ENCODE measurements at places on chromosomes 1 and 21. TPM values are rescaled to one million over a fixed set of nuclear protein-coding genes. Genes with fewer than 3 reads are reported as not detected.

GRCh38 chr1:66351913-66352312, 182.0 kb upstream of the SGIP1 start:
- no peaks in the 10 kb centered on the region for H3K4me1 ChIP-seq
- peak overlapping the region; percentile 44 for H3K27ac ChIP-seq
- H3K4me3 ChIP-seq: no peak overlapping the region
- H3K36me3 ChIP-seq: no peaks in the 10 kb centered on the region

The GPR52 gene
- not detected for total RNA-seq

The TSPEAR gene
- total RNA-seq: not detected

DNA sequence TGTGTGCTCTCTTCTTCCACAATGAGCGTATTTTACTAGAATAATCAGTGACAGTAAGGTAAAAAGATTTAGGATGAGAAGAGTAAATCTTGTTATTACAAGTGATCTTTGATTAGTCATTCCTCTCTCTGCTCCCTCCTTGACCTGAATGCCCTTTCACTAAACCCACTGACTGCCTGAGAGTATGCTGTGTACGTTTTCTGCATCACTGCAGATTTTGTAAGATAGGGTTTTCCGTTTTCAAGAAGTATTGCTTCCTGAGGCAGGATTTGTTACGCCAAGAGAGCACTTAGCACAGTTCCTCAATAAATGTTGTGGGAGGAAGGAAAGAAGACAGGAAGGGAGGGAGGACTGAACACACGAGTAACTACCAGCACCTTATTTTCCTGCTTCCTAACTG, 7.7 kb upstream of the LAMB3 start:
- H3K27me3 ChIP-seq: no peaks in the 10 kb centered on the region
- H3K36me3 ChIP-seq: no peaks in the 10 kb centered on the region
- H3K4me1 ChIP-seq: peaks cover 5% of the 10 kb centered on the region
- DNase-seq: no peak

DNA sequence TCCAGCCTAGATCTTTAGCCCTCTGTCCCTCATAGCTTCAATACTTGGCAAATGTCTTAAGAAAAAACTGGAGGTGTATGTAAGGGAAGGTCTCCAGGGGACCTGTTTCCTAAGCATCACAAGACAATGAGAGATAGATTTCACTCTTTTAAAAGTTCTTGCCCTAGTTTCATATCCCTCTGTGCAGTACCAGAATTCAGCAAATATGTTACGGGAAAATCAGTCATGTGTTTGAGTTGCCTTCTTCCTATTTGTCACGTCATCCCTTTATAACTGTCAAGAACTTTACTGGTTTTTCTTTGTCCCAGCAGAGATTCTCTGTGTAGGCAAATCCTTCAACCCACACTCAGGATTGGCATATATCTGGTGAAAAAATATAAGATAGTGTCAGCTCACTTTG, 32.3 kb downstream of the DNASE2B start:
- no peaks in the 10 kb centered on the region for H3K27me3 ChIP-seq
- H3K4me1 ChIP-seq: peaks cover 27% of the 10 kb centered on the region
- H3K27ac ChIP-seq: no peak overlapping the region
- DNase-seq: no peak

The RGS18 gene
- total RNA-seq: 0.68 TPM

DNA sequence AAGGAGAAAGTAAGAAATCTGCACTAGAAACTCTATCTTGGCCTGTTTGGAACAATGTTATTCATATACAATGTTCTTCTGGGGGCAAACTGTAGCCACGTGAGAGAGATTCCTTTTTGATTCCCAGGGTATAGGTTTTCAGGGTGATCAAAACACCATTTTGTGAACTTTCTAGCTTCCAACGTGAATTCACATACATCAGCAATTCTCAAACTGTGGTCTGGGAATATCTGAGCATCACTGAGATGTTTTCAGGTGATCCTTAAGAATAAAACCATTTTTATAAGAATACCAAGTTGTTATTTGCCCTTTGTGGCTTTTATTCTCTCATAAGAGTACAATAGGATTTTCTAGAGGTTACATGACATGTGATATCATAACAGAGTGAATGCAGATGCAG, 66.9 kb upstream of the ATP1A1 start:
- no peak for DNase-seq
- no peak overlapping the region for H3K4me3 ChIP-seq
- no peaks in the 10 kb centered on the region for H3K36me3 ChIP-seq
- no peak overlapping the region for H3K27ac ChIP-seq
- no peaks in the 10 kb centered on the region for H3K27me3 ChIP-seq

GRCh38 chr1:87684713-87685205, 356.1 kb downstream of the LMO4 start:
- peak overlapping the region; percentile 61 for H3K27ac ChIP-seq
- DNase-seq: peak; percentile 12
- no peak overlapping the region for H3K4me3 ChIP-seq
- no peaks in the 10 kb centered on the region for H3K36me3 ChIP-seq
- H3K27me3 ChIP-seq: no peaks in the 10 kb centered on the region

- no peak overlapping the region for H3K27ac ChIP-seq
- no peak for DNase-seq
- H3K4me1 ChIP-seq: no peaks in the 10 kb centered on the region
- H3K36me3 ChIP-seq: no peaks in the 10 kb centered on the region
- H3K27me3 ChIP-seq: no peaks in the 10 kb centered on the region
- H3K4me3 ChIP-seq: no peak overlapping the region
These were observed 16.5 kb downstream of the ATF3 start for GRCh38 chr1:212624976-212625501.

- H3K36me3 ChIP-seq: no peaks in the 10 kb centered on the region
- no peak overlapping the region for H3K4me3 ChIP-seq
- H3K4me1 ChIP-seq: no peaks in the 10 kb centered on the region
- DNase-seq: no peak
- H3K27me3 ChIP-seq: no peaks in the 10 kb centered on the region
These were observed 24.6 kb downstream of the NKAIN1 start for GRCh38 chr1:31215065-31215570.

The TTC39A gene
- total RNA-seq: 96.1 TPM
